Adipose tissue (tissue), 3 donors: ENCODE measurements at places on chromosomes 1 and 21. TPM values are rescaled to one million over a fixed set of nuclear protein-coding genes. Genes with fewer than 3 reads are reported as not detected.

The NUAK2 gene
- 4.7 TPM for polyA plus RNA-seq

The STK40 gene
- polyA plus RNA-seq: 50.7 TPM

The PTPRF gene
- 213 TPM for polyA plus RNA-seq

The TMEM125 gene
- polyA plus RNA-seq: not detected

The LY9 gene
- polyA plus RNA-seq: not detected

The NBPF20 gene
- 0.65 TPM for polyA plus RNA-seq

The TDRD5 gene
- 0.15 TPM for polyA plus RNA-seq

The LHX8 gene
- polyA plus RNA-seq: not detected

The PRAMEF15 gene
- not detected for polyA plus RNA-seq

The IRF6 gene
- 10.4 TPM for polyA plus RNA-seq

The C8A gene
- not detected for polyA plus RNA-seq

The XKR8 gene
- polyA plus RNA-seq: 5.1 TPM
